ENCODE measurements at places on chromosomes 2 and 18.

DNA sequence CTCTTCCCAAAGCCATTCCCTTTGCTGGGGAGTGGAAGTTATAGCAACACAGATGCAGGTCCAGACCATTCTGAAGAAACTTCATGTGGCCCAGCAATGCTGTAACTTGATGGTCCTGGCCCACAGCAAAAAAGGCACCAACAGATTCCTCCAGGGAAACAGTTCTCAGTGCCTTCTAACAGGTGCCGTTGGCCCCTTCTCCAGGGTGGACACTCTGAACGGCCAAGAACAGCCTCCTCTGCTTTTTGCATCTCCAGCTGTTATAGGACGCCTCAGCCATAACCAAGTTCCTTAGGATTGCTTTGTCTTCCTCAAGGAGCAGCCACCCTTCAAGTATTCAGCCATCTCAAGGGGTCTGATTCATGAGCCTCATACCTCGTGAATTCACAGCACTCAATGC, 38.0 kb downstream of the MARCO start:
- no peak for DNase-seq

- DNase-seq: no peak
These were observed 37.0 kb downstream of the ROCK1 start for GRCh38 chr18:21074336-21075323.

DNA sequence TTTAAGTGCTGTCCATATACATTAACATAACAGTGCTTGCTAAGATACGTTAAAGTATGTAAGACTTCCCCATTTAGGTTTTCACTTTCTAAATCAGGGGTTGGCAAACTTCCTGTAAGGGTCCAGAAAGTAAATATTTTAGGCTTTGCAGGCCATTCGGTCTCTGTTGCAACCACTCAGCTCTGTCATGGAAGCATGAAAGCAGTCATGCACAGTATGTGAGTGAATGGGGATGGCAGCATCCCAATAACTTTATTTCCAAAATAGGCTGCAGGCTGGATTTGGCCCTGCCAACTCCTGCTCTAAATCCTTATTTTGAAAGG, 128.7 kb downstream of the PLA2R1 start:
- DNase-seq: no peak

DNA sequence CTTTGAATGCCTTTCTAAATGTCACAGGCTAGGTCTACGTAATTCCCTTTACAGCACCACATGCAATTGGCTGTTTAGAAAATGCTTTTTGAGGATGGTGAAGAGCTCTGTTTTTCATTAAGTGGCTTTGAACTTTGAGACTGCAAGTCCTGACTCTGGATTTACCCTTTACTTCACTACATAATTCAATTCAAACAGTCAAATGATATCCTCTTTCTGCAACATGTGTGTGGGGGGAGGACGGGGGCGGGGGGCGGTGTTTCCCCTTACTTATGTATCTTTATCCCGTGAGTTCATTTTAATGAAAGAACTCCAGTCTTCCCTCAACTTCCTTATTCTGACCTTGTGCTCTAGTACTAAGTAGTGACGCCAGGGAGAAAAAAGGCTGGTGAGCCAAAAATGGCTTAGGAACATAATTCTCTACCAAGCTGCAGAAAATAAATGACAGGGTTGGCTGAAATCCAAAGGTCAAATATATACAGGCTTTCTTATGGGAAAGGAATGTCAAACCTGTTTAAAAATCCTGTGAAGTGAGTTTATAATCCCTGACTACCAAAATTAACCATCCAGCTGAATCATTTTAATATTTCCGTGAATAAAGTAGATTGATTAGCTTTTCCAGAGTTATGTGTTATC, 119.6 kb downstream of the SLC8A1 start:
- DNase-seq: peak; percentile 55

GRCh38 chr18:4821801-4822200, 366.7 kb upstream of the DLGAP1 start:
- no peak for DNase-seq

DNA sequence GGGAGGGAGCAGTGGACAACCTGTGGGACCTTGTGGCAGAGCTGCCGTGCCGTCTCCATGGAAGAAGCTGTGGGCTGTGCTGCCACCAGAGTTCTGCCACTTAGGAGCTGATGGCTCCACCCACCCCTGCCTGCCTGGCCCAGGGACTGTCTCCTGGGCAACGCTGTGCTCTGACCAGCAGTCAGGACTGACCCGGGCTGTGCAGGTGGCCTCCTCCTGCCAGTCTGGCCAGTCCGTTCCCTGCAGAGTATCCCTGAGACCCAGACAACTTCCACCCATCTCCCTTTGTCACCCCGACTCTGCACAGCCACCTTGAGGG, 12.8 kb downstream of the ASIC4 start:
- DNase-seq: no peak

GRCh38 chr2:63840081-63840784, 1.5 kb upstream of the UGP2 start:
- no peak for DNase-seq

DNA sequence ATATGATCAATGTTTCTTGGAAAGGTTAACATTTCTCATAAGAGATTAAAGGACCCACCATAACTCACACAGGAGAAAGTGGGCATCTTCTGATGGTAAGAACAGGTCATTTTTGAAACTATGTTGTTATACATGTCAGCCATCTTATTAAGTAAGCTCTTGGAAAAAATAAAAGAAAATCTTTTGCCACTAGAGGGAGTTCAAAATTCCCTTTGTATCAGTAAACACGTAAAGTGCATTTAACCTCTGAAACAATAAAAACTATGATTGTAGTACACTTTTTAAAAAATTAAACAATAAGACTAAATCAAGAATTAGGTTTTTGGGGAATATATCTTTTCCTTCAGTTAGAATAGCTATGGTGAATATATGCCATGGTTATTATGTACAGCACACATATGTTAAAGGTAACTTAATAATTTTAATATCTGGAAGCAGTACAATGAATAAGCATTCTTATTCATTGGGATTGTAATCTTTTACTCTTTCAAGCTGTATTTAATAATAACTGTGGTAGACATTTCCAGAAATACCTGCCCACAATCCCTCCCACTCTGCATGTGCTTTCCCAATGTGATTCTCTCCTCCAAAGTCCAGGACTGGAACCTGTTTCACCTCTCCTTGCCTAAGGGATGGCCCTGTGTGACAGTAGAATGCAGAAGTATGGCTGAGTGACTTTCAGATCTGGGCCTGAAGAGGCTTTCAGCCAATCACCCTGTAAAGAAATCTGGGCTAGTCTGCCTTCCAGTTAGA, 64.2 kb downstream of the RBMS1 start:
- peak; percentile 25 for DNase-seq

DNA sequence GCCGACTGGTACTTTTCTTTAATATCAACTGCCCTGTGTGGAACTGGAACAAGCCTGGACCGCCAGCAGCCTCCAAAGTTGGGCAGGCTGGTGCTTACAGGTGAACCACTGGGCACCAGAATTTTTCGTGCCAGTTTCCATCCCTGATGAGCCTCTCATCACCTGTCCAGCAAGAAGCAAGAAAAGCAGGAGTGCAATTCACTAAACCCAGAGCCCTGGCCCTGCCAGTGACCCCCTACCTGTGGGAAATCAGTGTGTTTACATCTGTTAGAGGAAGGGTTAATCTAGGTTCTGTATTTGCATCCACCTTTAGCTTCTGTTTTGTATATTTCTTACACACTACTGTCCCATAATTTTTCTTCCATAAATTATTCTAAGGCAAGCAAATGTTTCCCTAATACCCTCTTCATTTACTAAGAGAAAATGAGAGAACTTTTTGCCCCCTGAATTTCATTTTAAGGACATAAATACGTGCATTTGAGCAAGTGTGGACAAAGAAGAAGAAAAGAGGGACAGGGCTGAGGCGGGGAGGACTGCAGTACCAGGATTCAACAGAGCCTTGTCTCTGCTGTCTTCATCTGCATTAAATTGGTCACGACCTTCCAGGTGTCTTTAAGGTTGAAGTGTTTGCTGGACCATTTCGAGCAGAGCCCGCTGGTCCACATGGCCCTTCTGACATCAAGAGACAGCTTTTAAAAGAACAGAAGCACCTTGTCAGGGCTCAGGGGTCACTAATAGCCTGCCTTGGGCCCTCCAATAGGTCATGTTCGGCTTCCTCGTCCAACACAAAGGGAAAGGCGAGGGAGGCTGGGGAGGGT, 763.1 kb downstream of the BCL11A start:
- no peak for DNase-seq

DNA sequence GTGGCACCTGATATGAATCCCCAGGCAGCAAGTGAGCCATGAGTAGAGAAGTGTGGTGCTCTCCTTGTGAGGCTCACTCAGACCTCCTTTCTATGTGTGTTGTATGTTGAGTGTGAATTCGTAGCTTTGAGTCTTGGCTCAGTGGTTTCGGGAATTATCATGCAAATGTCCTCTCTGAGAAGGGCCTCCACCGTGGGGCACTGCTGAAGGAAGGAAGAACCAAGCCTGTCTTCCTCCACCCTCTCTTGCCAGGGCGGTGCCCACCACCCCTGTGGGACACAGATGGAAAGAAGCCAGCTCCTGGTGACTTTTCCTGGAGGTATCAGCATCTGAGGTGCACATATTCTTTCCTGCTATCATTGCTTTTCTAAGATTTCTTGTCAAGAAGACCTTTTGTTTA, 156.1 kb downstream of the MYT1L start:
- DNase-seq: no peak

GRCh38 chr2:42881732-42882131, 89.3 kb upstream of the HAAO start:
- DNase-seq: no peak

- no peak for DNase-seq
These were observed 65.4 kb downstream of the DIS3L2 start for GRCh38 chr2:232026910-232027309.

- no peak for DNase-seq
These were observed 12.7 kb downstream of the NEU4 start for GRCh38 chr2:241821460-241822263.
